ENCODE measurements at places on chromosomes 5 and 9.

DNA sequence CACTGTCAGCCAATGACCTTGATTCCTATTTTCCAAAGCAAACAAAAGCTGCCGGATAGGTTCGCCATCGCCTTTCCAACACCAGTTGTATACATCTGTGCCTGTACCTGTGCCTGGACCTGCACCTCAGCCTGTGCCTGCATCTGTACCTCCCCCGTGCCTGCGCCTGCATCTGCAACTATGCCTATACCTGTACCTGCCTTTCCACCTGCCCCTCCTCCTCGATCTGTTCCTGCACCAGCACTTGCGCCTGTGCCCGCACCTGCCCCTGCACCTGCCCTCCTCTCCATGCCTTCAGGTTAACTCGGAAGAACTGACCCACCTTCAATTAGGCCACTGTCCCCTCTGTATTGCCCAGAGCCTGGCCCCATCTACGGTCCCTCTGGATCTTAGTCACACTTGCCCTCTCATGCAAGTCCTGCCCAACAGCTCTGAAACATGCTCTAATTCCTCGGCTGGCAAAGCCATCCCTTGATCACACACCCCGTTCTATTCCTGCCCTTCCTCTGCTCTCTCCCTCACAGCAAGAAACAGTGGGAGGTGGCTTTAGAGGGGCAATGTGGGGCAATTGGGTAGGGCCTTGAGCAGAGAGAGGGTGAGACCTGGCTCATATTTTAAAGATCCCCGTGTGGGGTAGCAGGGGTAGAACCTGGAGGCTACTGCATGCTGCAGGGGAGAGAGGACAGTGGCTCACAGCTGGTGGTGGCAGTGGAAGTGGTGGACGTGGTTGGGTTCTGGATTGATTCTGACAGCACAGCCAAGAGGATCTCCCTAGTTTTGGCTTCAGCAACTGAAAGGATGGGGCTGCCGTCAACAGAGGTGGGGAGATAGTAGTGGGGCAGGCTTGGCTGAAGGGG, 59.6 kb upstream of the PHYKPL start:
- DNase-seq: no peak

- no peak for DNase-seq
Measured at GRCh38 chr9:29625292-29625731, 2052.0 kb upstream of the C9orf72 start.

- DNase-seq: no peak
Measured at GRCh38 chr9:81984928-81985327, 3.6 kb upstream of the SPATA31D1 start.

DNA sequence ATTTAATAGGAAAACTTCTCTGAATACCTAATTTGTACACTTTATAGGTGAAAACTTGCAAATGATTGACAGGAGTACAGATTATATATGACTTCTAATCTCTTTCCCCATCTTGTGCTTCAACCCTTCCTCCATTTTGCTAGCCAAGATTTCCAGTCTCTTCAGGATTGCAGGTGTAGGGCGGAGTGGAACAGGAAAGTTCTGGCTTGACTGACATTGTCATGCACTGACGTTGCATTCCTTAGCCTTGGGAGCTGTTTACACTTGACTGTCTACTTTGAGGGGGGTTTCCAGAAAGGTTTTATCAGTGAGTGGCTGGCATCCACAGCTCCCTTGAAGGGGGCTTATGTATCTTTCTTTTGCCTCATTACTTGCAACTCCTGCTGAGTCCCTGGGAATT, 34.1 kb upstream of the GRIA1 start:
- DNase-seq: no peak

- peak; percentile 48 for DNase-seq
Measured at GRCh38 chr5:180126716-180127681, 55.4 kb upstream of the RNF130 start.

- no peak for DNase-seq
Measured at GRCh38 chr9:98135938-98136337, 16.9 kb upstream of the TRIM14 start.

DNA sequence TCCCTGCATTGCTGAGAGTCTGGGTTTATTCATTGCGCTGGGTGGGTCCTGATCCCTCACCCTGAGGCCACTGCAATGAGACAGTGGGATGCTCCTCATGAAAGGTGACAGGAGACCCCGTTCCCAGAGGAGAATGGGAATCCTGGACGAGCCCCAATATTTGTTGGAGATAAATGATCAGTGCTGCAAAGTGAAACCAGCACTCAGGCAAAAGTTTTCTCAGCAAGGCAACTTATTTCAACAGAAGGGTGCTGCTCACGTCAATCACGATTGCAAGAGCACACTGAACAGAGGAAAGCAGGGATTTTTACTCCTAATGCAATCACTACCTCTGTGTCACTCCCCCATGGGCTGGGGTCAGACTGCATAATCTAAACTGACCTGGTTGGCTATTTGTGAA, 110.2 kb upstream of the MAMDC2 start:
- no peak for DNase-seq

GRCh38 chr9:108083796-108084352, 594.3 kb upstream of the KLF4 start:
- no peak for DNase-seq

GRCh38 chr9:98686961-98687855, 21.5 kb downstream of the GABBR2 start:
- no peak for DNase-seq

DNA sequence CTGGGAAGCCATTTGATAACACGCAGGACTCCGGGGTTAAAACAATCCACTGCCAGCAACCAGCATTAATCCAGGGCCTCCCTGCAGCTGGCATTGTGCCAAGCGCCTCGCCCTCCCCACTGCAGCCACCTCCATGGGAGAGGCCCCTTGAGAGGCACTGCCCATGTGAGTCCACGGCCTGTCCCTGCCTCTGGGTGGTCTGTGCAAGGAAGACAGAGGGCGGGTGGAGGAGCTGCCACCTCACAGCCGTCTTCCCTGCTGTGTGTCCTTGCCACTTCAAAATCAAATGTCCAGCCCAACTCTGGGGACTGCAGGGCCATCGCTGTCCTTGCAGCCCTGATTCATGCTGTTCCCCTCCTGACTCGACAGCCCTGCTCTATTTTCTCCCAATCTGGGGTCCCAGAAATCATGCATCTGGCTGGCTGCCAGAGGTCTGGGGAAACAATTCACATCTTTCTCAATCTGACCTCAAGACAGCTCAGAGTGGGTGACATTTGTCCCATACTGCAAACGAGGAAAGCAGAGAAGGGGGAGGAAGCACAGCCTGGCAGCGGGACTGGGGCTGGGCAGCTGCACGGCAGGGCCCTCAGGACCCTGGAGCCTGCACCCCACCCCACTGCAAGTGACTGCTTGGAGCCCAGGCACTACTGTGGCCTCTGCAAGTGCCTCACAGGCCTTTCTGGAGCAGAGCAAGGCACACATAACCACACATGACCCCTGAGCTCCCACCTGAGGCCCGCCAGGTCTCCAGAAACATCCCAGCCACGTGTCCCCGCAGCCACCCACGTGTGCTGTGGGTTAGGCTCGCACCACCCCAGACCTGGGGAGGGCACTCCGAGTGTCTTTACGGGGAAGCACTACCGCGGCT, 15.7 kb downstream of the BRD3OS start:
- no peak for DNase-seq

GRCh38 chr5:40649463-40650030, 30.2 kb upstream of the PTGER4 start:
- no peak for DNase-seq

GRCh38 chr5:57505272-57506200, 22.9 kb upstream of the ACTBL2 start:
- DNase-seq: no peak

DNA sequence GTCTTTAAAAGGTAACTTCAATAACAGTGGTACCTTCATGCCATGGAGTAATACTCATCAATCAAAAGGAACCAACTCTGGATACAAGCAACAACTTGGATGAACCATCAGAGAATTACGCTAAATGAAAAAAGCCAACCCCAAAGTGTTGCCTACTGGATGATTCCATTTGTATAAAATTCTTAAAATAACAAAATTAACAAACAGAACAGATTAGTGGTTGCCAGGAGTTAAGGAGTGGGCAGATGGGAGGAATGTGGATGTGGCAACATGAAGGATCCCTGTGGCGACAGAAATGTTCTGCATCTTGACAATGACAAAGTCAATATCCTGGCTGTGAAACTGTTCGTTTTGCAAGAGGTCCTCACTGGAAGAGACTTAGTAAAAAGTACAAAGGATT, 50.5 kb downstream of the SPTLC1 start:
- DNase-seq: no peak

DNA sequence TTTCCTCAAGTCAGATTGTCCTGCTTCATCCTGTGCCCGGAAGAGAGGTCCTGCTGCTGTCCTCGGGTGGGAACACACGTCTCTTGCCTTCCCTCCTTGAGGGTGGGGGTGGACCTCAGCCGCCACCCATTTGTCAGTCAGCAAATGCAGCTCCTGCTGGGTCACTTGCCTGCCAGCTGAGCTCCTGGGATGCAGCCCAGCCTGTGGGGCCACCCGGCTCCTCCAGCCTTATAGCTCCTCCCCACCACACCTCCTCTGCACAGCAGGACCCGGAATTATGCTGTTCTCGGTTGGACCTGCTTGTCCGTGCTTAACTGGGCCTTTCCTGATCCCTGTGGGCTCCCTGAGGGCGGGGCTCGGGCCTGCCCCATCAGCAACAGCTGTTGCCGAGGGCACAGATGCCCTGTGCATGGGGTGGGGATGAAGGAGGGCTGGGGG, 52.7 kb downstream of the RXRA start:
- DNase-seq: no peak

GRCh38 chr5:33423018-33423630, 17.6 kb upstream of the TARS1 start:
- no peak for DNase-seq

DNA sequence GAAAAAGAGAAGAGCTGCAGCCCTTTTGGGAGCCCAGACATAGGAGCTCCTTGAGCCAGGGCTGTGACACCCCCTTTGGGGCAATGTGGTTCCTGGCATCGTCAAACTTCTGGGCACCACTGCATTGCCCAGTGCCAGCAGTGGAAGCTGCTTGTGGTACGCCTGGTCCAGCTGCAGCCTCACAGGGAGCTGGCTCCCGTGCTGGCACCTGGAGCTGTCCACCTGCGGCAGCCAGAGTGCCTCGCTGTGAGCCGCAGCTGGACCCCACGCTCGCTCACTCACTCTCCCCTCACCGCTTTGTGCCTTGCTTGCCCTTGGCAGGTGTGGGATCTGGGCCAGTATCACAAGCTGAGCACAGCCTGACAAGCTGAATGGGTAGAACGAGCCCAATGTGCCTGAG, 1150.8 kb upstream of the CDH6 start:
- DNase-seq: no peak
